ENCODE measurements at places on chromosomes 2 and 18.

DNA sequence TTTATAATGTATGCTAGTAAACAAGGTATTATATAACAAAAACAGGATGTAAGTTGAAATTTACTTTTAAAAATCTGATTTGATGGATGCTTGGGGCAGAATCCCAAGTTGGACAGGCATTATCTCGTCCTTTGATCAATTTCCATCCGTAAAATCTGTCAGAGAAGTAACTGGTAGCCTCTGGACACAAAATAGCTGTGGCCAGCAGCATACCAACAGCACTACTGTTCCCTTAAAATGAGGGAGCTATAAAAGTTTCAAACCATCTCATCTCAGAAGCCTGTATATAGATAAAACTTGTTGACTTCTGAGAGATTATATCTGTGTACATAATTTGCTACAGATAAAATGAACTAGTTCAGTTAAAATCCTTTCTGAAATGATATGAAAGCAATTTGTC is 14.7 kb upstream of the METAP1D start:
- DNase-seq = no peak

DNA sequence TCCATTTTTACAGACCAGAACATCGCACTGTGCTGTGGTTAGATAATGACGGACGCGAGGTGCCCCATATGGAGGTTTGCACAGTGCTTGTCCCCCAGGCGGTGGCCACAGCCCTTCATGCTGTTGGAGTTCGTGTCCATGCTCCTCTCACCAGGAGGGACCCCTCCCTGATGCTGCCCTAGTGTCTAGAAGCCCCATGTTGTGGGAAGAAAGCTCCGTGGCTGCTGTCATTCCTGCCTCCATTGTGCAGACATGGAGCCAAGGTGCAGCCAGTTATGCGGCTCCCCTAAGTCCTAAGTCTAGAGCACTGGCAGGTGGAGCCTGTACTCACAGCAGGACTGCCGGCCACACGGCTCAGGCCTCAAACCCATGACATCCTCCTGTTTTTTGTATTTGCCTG is 464.9 kb downstream of the EIPR1 start:
- DNase-seq = no peak

DNA sequence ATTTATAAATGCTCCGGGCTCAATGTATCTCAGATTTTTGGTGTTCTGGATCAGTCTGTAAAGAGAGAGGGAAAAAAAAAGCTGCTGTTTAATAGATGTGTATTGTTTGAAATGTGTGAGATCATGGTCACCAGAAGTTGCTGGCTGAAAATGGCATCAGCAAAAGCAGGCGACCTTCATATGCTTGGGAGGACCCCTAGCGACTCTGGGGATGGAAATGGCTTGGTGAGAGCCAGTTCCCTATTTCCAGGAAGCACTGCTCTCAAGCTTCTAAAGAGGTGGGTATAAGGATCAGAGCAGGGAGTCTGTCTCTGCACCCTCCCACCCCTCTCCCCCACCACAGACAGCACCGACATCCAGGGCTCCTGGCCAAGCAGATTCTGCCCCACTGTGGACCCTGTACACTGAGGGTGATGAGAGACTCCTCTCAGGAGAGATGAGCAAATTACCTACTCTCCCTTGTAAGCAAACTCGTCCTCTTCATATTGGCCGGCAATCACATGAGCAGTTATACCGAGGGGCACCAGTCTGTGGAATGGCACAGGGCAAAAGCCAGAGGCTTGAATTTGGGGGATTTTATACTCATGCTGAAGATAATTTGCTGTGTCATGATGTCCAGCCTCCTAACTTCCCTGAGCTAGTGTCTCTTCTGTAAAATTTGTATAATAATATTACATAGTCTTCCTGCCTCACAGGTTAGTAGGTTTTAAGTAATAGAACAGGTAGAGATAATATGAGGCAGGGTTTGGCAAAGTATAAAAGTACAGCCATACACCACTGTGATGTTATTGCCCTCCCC is 29.6 kb downstream of the LHCGR start:
- DNase-seq = no peak

GRCh38 chr18:26717123-26717719 is 148.3 kb downstream of the AQP4 start:
- no peak for DNase-seq

- DNase-seq = no peak
Measured at GRCh38 chr2:45396671-45397070, 214.4 kb downstream of the SRBD1 start.

DNA sequence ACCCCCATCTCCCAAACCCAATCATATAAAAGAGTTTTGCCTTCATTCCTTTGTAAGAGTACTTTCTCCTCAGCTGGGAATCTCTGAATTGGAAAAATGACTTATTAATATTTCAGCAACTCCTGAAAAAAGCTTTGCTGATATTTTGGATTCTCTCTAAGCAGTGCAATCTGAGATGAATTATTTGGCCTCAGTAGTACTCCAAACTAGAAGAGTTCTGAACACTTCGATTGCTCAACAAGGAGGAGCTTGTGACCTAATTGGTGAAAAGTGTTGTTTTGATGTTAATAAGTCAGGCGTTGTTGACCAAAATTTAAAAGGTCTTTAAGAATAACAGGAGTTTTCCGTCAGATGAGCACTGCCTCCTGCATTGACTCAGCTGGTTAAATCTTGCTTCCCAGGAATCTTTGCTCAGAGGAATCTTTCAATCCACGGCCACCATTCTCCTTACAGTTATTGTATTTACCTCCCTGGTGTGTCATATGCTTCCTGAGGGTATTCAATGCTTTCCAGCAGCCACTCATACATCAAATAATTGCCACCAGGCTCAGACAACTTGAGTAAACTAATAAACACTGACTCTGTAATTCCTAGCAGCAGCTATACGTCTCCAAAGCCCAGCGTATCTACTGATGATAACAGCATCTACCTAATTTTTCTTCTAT is 24.5 kb upstream of the LIPG start:
- DNase-seq = no peak

- no peak for DNase-seq
Measured at GRCh38 chr2:218518876-218519275, 49.3 kb downstream of the USP37 start.

- no peak for DNase-seq
Measured at GRCh38 chr2:161170958-161171932, 11.0 kb downstream of the TANK start.

GRCh38 chr2:54569745-54570301 is 113.7 kb downstream of the SPTBN1 start:
- no peak for DNase-seq

GRCh38 chr18:4510711-4511110 is 55.6 kb upstream of the DLGAP1 start:
- DNase-seq = no peak

- DNase-seq = no peak
Measured at GRCh38 chr18:38520786-38521185, 955.2 kb upstream of the CELF4 start.

DNA sequence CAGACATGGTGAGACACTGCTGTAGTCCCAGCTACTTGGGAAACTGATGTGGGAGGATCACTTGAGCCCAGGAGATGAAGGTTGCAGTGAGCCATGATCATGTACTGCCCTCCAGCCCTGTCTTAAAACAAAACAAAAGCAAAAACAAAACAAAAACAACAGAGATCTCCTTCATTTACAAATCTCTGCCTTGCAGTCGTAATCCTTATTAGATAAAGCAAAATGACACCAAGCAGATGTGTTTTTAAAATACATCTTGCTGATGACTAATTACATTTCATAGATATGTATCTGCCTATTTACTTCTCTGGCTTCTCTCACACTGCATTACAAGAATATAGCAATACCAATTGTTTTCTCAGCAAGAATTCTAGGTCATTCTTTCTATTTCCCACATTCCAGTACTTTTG is 22.8 kb downstream of the NFE2L2 start:
- no peak for DNase-seq

DNA sequence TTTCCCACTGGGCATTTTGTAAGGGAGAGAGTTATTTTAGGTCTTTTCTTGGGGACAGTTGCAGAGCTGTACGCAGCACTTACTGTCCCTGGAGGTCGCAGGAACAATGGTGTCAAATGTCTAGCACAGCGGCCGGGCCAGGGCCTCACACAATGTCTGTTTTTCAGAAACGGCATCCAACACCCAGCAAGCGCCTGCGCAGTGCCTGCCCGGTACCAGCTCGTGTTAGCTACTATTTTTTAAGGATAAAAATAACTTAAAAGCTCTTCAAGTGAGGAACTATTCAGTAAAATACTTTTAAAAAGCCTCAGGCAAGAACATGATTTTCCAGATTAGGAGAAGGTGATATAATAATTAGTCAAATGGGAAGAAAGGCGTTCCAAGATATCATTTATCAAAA is 90.0 kb downstream of the MBP start:
- no peak for DNase-seq

DNA sequence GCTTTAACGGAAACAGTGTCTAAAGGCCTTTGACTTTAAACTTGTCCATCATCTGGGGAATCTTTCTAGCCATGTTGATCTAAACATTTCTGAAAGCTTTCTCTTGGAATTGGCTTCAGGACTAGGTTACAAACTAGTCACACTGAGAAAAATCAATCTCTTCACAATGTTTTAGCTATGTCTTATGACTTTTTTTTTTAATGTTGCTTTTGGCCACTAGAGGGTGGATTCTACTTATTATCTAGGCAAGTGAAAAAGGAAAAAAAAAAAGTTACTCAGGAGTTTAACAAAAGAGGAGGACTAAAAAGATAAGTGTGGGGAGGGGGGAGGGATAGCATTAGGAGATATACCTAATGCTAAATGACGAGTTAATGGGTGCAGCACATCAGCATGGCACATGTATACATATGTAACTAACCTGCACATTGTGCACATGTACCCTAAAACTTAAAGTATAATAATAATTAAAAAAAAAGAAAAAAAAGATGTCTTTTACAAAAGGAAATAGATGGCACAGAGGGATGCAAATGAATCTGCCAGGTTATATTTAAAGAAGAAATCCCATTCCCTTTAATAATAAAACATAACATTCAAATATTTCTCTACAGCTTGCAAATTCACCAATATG is 160.4 kb upstream of the PID1 start:
- no peak for DNase-seq

- DNase-seq = no peak
Measured at GRCh38 chr18:23433360-23433759, 19.7 kb upstream of the RIOK3 start.

GRCh38 chr2:45765007-45765727 is 113.7 kb downstream of the PRKCE start:
- no peak for DNase-seq

- DNase-seq = no peak
Measured at GRCh38 chr2:67006373-67006960, 390.7 kb upstream of the ETAA1 start.

DNA sequence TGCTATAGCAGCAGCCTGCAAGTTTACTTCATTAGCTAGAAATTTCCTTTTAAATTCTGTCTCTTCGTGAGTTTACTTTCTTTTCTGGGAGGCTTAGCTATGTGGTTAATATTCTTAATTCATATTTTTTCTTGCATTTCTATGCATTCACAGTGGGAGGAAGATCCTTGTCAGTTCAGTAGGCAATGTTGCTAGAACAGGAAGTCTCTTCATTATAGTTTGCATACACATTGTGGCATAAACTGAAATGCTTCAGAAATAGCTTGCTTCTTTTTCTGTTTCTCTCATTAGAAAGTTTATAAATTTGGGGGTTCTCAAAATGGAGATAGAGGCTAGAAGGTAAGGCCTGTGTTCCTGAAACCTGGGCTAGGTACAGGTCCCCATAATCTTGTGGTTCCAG is 8.1 kb upstream of the ARHGAP15 start:
- DNase-seq = no peak

GRCh38 chr2:168035458-168035857 is 211.9 kb downstream of the STK39 start:
- no peak for DNase-seq

GRCh38 chr2:23518481-23519333 is 133.7 kb downstream of the KLHL29 start:
- no peak for DNase-seq

Data from type B pancreatic cell (in vitro differentiated cells).